CD4-positive, alpha-beta T cell treated with Interleukin-12 subunit alpha and Interleukin-12 subunit beta, for 1 hour (primary cell): ENCODE measurements at places on chromosomes 12 and 14.

DNA sequence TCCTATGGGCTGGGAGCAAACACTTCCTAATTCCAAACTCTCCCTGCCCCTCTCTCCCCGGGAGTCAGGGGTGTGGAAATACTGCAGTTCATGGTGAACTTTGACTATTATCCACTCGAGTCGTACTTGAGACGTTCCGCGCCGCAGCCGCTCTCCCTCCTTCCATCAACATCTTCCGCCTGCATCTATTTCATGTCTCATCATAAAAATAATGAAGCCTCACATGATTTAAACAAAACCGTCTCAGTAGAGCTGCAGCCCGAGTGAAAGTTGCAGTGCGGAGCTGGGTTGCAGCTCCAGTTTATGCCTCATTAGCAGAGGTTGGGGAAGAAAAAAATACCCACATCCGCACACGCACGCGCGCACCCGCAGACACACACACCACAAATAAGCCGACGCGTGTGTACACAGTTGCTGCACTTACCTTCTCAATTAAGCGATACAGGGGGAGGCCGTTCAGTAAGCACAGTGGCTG lies 283 bp downstream of the LMO3 start:
- DNase-seq, result no peak

GRCh38 chr14:74921987-74922751 lies 891 bp downstream of the RPS6KL1 start:
- no peak for DNase-seq

- DNase-seq, result peak; percentile 61
These were observed 86.5 kb downstream of the CAND1 start for GRCh38 chr12:67355428-67356379.

DNA sequence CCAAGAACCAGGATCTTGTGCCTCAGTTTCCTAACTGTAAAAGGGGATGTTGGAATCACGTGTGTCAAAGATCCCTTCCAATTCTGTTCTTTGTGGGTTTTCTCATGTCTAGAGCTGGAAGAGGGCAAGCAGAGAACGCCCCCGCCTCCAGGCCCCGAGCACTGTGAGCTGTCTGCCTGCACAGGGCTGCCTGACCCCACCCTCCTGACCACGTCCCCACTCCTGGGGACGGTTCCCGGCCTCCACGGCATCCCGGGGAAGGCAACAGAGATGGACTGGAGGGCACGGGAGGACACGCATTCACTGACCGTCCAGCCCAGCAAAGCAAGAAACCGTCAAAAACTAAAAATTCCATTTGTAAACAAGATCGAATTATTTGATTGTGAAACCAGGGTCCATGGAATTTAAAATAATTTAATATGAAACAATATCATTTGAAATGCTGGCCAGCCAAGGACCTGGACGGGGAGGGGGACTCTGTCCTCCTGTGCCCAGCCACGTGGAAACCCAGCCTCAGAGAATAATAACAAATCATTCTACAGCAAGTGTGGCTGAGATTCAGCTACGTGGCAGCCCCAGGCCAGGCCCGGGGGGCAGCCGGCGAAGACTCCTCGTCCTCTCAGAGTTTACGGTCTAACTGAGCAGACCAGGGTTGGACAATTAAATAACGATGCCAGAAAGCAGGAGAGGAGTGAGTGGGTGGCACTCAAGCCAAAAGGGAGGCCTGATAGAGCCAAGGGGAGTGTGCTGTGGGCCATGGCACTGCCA lies 87.3 kb upstream of the DIO3 start:
- no peak for DNase-seq

- no peak for DNase-seq
These were observed 12.5 kb upstream of the TMEM119 start for GRCh38 chr12:108610336-108610815.

DNA sequence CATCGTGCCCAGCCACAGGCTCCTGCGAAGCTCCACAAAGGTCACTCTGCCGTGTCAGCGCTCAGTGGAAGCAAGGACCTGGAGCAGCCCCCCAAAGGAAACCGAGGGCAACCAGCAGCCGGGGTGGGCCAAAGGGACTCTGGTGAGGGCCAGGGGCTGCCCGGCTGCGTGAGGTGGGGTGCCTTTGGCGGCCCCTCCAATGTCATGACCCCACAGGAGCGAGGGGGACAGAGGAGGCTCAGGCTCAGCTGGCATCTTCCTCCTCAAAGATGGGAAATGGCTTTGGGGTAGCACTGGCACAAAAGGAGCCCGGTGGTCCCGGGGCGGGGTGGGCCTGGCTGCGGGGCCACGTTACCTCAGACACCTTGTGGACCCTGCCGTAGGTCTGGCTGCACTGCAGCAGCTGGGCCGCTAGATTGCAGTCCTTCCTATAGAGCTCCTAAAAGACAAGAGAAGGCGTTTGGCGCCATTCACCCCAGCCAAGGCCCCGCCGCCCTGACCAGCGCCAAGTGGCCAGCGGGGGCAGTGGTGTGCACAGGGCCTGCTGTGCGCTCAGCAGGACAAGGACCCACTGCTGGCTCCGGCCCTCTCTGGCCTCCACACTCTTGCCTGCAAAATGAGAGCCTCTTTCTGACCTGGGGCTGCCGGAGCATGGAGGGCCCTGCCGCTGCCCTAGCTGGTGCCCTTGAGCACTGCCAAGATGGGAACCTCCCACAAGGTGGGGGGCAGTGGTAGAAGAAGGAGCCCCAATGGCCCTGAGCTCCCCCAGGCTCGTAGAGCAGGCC lies 46.9 kb downstream of the BEGAIN start:
- DNase-seq, result no peak

DNA sequence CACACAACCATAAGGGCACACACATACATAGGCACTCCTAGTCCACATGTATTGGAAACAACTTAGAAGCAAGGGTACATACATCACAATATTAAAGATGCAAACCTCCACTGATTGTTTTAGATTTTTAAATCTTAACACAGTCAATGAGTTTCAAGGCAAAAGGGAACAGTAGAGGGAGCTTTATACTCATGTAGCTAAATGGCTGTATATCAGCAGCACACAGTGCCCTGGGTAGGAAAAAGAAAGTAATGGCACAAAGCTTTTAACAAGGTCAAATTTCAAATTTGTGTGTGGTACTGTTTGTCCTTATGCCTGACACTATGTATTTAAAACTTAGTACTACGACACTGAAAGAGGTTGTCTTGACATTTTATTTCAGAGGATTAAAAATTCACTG lies 262.0 kb downstream of the MED13L start:
- peak; percentile 13 for DNase-seq

DNA sequence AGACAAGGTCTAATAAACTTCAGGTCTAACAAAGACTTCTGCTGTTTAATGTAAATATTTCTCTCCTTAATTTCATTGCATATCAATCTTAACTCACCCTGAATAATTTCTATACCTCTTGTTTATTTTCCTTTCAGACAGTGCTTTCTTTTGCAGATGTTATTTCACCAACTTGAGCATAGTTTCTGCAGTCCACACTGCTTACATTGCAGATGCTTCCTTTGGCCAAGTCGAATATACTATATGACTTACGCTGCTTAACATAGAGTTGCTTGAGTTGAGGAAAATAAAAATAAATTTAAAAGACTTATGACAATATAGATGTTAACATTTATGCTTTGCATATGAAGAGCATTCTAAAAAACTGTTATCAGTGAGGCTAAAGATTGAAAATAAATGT lies 217.7 kb downstream of the PTPRO start:
- no peak for DNase-seq

- peak; percentile 41 for DNase-seq
These were observed 71.3 kb downstream of the SUSD6 start for GRCh38 chr14:69682621-69683263.
